ENCODE measurements at places on chromosomes 4 and X.

DNA sequence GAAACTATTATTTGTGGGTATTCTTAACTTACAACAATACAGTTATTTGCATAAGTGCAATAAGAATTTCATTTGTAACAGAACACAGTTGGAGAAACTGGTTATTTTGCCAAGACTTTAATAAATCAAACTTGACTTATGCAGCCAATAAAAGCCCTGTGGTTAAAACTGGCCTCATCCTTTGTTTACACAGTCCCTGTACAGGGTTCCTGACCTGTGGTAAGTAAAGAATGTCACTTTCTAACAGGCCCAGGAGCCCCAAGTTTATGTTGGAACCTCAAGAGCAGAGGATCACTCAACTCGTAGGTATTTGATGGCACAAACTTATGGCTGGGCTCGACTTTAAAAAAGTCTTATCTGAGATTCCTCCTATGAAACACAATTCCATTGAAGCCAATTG is 88.6 kb upstream of the PTCHD1 start:
- no peak for DNase-seq

DNA sequence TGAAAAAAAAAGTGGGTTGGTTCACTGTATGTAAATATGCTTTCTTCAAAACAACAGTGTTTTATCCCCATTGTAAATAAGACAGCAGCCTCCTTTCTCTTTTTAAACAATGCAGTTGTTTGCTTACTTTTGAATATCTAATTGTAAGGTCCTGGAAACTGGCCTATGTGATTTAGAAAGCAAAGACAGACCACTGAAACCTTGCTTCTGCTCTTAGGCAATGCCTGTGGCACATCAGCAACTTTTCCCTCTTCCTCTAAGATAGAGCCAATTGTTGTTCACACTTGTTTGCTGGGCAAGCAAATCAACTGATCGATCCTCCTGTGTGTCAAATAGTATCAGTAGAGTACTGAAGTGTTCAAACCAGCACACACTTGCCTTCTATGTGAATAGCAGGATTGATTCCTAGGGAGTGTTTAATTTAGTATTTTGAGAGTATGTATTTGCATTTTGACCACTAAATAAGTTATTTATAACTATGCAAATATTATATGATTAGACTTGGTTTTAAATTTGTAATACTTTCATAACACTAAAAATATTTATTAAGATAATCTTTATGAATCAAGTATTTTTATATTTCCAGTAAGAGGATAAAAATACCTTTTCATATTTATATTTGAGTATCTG is 55.4 kb upstream of the GRPR start:
- no peak for DNase-seq

DNA sequence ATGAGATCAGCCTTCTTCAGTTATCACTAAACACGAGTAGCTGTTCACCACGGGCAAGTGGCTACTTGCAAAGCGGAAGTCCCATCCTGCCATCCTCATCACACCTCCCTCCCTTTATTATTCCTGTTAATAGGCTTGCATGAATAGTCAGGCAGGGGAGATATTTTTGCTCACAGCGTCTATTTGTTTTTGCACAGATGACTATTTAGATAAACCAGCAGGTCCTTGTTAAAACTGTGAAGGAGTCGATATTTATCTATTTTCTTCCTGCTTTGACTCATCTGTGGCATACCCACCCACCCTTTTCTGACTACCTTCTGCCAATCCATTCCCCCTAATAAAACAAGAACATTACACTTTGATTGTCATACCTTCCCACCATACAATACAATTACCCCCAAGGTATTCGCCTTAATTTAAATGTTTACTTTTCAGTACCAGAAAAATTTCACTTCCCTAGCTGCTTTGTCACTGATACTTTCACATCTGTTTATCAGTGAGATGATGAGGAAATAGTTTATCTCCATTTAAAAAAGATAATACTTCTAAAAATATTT is 96.6 kb upstream of the BANK1 start:
- no peak for DNase-seq

DNA sequence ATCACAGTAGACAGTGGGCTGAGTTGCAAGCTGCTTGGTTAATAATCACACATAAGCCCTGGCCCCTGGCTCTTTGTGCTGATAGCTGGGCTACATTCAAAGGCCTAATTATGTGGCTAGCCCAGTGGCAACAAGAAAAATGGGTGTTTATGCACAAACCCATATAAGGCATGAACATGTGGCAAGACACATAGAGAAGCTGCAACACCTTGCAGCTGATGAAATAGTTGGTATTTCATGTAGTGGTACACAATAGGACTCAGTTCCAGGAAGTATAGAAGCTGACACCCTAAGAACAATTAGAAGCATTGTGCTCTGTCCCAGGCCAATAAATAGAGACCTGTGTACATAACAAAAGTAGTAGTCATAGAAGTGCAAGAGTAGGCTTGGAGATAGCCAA is 14.6 kb upstream of the ZNF630 start:
- no peak for DNase-seq

DNA sequence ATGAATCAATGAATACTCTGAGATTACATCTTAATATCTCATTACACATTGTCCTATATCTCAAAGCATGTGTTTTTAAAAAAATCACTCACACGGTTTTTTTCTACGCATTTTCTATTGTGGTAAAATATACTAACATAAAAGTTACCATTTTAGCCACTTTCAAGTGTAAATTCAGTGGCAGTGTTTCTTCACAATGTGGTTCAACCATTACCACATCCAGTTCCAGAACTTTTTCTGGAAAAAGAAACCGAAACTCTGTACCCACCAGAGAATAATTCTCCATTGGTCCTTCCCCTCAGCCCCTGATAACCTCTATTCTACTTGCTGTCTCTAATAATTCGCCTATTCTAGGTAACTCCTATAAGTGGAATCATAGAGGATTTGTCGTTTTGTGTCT is 35.3 kb upstream of the ACSL1 start:
- DNase-seq: no peak

- DNase-seq: no peak
Measured at GRCh38 chrX:68830419-68831404, 1.9 kb downstream of the EFNB1 start.

DNA sequence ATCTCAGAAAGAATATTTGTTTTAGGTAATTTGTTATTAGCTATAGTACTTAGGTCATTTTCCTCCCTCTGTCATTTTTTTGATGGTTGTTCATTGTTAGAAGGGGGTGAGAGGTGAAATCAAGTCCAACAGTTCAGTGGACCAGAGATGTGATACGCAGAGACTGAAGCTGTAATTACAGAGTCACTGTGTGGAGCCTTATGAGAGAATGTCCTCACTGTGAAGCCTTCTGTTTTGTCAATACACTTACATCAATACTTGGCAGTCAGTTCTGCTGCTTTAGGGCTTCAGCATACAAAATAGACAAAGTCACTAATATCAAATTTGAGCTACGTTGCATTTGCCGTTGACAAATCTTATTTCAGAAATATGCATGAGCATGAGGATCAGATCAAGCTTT is 692.5 kb downstream of the C4orf33 start:
- no peak for DNase-seq

- DNase-seq: no peak
Measured at GRCh38 chr4:135775909-135776308, 1574.3 kb upstream of the PABPC4L start.

Measured in nephron progenitor cell (in vitro differentiated cells).